Uterus (tissue), 4 donors: ENCODE measurements at places on chromosomes 5 and 9. TPM values are rescaled to one million over a fixed set of nuclear protein-coding genes. Genes with fewer than 3 reads are reported as not detected.

DNA sequence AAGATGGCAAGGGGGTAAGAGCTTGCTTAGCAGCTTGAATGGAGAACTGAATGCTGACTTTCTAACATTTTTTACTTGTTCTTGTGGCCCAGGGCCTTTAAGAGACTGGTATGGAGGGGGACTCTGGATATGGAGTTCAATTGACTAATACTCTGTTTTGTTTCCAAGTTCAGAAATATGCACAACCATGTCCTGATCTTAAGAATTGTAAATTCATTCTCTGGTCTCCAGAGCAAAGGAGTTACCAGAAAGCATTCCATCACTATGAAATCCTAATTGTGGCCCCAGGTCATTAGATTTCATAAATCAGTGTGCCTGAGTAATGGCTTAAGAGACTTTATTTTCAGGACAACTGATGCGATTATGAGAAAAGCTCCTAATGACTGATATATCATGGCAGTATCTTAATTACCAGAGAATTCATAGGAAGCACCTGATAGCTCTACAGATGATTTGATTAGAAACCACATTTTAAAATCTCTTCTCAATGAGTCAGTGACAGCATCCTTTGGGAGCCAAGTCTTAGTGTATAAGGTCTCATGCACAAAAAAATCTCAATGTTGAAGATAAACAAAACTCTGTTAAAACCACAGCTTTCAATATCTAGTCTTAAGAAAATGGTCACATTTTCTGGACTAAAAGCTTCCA lies 613.6 kb upstream of the KLF4 start:
- no peak overlapping the region for H3K4me3 ChIP-seq
- H3K27ac ChIP-seq: no peak overlapping the region
- no peaks in the 10 kb centered on the region for H3K36me3 ChIP-seq
- no peak for DNase-seq
- H3K27me3 ChIP-seq: no peaks in the 10 kb centered on the region

DNA sequence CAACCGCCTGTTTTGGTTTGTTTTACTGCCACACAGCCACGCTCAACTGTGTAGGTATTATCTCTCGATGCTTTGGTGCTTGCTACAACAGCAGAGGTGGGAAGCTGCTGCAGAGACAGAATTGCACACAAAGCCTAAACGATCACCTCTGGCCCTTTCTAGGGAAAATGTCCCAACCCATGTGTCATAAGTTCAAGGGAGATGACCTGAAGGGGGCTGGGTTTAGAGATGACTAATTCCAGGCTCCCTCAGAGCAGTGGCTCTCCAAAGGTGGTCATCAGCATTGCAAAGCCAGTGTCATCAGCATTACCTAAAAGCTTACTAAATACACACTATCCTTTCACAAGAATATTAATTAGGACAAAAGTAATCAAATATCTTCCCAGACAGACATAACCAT lies 10.9 kb downstream of the ZNF622 start:
- DNase-seq: no peak
- no peak overlapping the region for H3K4me3 ChIP-seq
- H3K27ac ChIP-seq: no peak overlapping the region

Gene GGTA1
- 8.8 TPM for total RNA-seq

GRCh38 chr9:70625078-70625477 lies 210.6 kb upstream of the KLF9 start:
- no peaks in the 10 kb centered on the region for H3K36me3 ChIP-seq
- no peak for DNase-seq
- H3K4me3 ChIP-seq: no peak overlapping the region
- no peaks in the 10 kb centered on the region for H3K27me3 ChIP-seq
- no peaks in the 10 kb centered on the region for H3K4me1 ChIP-seq

DNA sequence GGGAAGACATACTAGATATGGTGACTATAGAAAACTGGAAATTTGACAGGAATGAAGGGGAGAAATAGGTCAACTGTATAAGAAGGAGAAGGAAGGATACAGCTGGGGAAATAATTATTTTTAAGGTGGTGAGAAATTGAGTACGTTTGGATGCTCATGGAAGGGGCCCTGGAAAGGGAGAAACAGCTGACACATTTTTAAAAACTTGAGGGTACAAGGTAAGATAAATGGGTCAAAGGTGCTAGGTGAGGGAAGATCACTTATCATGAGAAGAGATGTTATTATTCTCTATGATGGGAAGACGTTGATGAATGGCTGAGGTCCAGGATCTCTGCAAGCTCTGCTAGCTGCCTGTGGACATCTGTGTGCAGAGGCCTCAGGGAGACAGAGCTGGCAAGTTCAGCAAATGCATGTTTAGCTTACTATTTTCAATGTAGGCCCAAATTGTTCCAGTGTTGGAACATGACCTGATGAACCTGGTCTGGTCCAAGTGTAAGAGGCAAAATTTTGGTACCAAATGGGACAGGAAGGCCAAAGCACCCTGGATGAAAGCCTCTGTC lies 181.7 kb downstream of the MTRR start:
- DNase-seq: no peak
- no peaks in the 10 kb centered on the region for H3K4me1 ChIP-seq
- no peak overlapping the region for H3K4me3 ChIP-seq
- H3K27ac ChIP-seq: no peak overlapping the region
